ENCODE measurements at places on chromosomes 2 and 18. TPM values are rescaled to one million over a fixed set of nuclear protein-coding genes. Genes with fewer than 3 reads are reported as not detected.
A peak's percentile ranks its signal among the peaks of the same experiment; 100 is the strongest.

SPATA3 gene
- total RNA-seq: not detected

RAB31 gene
- 31.1 TPM for total RNA-seq

- peak; percentile 58 for DNase-seq
Measured at GRCh38 chr2:104872866-104873688, 19.2 kb downstream of the POU3F3 start.

DNA sequence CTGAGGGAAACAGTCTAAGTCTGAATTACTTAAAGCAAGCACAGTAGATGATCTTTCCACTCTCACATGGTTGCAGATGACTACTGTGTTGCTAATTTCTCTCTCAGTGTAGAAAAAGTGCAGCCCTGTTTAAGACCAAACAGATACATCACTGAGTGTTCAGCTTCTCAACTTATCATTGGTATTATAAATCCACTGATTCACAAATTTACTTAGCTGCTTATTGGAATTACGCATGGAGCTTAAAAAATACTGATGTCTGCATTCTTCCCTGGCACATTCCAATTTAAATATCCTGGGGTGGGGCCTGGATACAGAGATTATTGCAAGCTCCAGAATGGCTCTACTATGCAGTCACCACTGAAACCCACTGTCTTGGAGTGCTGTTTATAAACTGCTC is 411.2 kb downstream of the RND3 start:
- DNase-seq: no peak

WDR54 gene
- total RNA-seq: 5.7 TPM

NEB gene
- total RNA-seq: 212 TPM

SERPINB10 gene
- 3.9 TPM for total RNA-seq

Measured in skin of body (tissue), 3 donors.